ENCODE measurements at places on chromosomes 12 and 14.

GRCh38 chr14:58639842-58640484 is 2.2 kb downstream of the DACT1 start:
- no peak for DNase-seq

- peak; percentile 48 for DNase-seq
Measured at GRCh38 chr14:68596701-68597100, 196.2 kb downstream of the ZFP36L1 start.

DNA sequence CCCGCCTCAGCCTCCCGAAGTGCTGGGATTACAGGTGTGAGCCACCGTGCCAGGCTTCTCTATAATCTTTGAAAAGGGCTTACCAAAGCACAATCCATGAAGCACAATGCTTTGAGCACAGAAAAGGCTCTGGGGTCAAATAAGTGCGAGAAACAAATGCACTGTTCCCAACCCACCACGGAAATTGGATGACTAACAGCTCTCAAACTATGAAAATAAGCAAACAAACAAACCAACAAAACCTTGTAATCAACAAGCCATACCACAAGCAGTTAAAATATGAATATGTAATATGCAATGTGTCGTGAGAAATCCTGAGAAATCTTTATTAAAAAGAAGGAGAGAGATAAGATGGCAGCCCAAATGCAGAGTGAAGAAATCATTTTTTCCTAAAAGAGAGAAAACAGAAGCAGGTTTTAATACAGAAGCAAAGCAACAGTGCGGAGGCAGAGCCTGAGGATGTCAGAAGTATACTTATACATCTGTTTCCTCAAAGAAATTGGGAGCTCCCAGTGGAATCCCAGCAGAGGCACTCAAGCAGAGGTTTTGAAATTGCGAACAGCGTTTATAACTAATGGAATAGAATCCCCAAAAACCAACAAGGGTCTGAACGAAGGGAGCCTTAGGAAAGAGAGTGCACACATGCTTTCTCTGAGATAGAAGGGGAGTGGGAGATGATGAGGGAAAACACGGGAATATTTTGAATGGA is 17.1 kb downstream of the SMCO2 start:
- no peak for DNase-seq

- DNase-seq: no peak
Measured at GRCh38 chr12:58819985-58820384, 100.3 kb downstream of the LRIG3 start.

GRCh38 chr12:113386866-113387566 is 16.7 kb downstream of the SDS start:
- DNase-seq: no peak

DNA sequence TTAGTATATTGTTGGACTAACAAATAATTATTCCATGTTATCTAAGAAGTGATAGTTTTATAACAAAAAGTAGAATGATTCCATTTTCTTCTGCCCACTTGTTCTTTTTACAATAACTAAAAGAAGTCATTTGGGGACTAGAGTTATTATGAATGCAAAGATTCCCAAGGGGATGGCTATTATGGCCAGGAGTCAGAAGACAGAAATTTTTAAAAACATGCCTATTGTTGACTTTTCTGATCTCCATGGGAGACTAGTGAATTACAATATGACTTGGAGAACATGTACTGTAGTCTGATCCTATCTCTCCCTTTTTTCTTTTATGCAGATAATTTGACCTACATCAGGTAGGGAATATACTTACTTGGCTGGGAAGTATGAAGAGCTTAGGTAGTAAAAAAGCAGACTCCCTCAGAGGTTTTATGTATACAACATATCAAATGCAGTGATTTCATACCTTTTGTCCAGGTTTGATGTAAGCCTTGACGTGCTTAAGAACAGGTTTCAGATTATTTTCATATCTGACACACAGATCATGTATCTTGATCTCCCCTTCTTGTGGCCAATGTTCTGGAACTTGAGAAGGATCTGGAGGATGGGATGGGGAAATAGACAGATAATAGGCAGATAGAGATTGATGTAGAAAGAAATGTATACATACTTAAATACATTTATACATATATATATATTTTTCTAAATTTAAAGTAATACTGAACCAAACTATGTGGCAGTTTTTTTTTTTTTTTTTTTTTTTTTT is 41.0 kb upstream of the KCNJ8 start:
- no peak for DNase-seq
